HL-60 (cell line): ENCODE measurements at places on chromosomes 7 and 10.

DNA sequence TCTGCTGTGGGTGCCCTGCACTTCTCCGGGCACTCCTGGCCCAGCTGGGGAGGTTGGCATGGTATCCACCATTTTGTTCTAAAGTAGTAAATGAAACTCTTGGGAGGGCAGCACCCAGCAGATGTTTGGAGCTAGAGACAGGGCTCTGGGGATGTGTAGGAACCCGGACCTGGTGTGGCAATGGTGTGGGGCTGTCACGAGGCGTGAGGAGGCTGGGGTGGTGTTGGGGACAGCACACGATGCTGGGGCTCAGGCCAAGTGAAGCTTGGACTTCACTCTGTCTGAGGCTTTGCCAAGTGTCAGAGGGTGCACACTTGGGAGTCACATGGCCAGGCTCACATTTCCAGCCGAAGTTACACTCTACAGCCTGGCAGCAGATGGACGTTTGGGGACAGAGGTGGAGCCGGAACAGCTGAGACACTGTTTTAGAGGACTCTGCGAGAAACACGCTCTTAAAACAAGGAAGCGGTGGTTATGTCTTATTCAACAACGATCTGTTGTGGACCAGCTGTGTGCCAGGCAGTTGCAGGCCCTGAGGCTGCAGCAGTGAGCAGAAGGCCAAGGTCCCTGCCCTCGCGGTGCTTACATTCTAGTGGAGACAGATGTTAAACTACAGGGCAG lies 118.2 kb downstream of the CUX1 start:
- DNase-seq, result no peak

DNA sequence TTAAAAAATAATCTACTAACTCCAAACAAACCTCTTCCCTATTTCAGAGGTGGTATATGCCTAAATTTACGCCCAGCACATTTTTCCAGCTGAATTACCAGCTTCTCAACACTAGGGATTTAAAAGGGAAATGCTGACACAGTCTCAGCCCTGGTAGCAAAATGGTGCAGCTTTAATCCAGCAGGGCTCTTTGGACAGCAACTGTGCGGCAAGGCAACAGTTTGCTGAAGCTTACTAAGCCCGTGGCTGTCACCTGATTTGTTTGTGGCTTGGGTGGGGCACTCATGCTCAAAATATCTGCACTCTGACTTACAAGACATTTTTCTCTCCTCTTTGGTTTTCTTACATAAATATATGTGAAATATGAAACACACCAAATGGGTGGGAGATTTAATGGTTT lies 206.7 kb downstream of the POU6F2 start:
- DNase-seq, result no peak

DNA sequence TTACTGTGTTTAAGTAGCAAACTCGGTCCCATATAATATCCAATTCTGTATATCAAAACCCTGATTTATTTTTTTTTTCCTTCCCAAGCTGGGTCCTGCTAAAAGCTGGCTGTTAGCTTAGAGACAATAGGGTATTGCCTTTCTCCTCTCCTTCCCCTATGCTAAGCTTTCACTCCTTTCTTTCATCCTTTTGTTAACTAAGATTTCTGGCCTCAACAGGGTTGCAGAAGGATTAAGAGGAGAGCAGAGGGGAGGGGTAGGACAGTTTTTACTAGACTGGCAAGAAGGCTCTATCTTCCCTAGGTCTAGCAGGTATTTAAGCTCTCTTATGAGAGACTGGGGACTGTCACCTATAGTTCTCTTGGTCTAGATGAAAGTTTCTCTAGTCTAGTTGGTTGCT lies 229.2 kb downstream of the KCND2 start:
- DNase-seq, result no peak

DNA sequence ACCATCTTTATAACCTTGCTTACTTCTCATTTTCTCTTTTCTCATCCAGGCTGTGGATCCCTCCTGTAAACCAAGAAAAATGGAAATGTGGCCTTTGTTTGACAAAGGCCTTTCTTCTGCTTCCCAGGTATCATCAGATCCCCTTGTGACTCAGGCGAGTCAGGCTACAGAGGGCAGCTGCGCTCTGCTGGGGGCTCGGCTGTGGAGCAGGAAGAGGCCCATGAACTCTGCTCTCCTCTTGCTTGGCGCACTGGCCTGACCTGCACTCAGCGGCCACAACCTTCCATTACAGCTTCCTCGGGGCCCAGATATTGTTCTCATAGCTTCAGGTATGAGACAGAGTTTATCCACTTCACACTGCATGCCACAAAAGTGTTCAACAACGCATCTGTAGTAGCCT lies 457.6 kb upstream of the COBL start:
- DNase-seq, result no peak

DNA sequence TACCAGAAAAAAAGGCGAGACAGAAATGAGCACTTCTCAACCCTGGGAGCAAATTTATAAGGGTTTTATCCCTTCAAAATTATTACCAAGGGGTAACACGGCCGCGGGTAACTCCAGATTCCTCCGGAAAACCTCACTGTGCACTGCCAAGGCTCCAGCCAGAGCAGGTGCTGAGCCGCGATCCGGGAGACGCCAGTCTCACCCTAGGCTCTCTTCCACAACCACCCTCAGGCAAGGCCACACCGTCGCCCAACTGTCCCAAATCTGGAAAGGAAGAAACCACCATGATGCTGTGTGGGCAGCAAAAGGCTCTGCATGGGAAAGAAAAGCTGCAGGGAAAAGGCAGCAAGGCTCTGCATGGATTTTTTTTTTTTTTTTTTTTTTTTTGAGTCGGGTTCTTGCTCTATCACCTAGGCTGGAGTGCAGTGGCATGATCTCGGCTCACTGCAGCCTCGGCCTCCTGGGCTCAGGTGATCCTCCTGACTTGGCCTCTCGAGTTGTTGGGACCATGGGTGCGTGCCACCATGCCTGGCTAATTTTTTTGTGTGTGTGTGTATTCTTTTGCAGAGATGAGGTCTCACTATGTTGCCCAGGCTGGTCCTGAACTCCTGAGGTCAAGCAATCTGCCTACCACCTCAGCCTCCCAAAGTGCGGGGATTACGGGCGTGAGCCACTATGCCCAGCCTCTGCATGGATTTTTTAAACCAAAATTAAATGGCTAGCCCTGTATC lies 39.0 kb downstream of the MAD1L1 start:
- no peak for DNase-seq

- no peak for DNase-seq
These were observed 138.5 kb downstream of the PLXNA4 start for GRCh38 chr7:132437730-132438129.

GRCh38 chr7:38292442-38292841 lies 19.0 kb upstream of the TARP start:
- no peak for DNase-seq

- no peak for DNase-seq
These were observed 292.2 kb upstream of the ZWINT start for GRCh38 chr10:56653289-56653688.

GRCh38 chr7:15430911-15431310 lies 130.9 kb downstream of the AGMO start:
- DNase-seq, result no peak

GRCh38 chr10:13673156-13673555 lies 86.4 kb downstream of the PRPF18 start:
- DNase-seq, result no peak

DNA sequence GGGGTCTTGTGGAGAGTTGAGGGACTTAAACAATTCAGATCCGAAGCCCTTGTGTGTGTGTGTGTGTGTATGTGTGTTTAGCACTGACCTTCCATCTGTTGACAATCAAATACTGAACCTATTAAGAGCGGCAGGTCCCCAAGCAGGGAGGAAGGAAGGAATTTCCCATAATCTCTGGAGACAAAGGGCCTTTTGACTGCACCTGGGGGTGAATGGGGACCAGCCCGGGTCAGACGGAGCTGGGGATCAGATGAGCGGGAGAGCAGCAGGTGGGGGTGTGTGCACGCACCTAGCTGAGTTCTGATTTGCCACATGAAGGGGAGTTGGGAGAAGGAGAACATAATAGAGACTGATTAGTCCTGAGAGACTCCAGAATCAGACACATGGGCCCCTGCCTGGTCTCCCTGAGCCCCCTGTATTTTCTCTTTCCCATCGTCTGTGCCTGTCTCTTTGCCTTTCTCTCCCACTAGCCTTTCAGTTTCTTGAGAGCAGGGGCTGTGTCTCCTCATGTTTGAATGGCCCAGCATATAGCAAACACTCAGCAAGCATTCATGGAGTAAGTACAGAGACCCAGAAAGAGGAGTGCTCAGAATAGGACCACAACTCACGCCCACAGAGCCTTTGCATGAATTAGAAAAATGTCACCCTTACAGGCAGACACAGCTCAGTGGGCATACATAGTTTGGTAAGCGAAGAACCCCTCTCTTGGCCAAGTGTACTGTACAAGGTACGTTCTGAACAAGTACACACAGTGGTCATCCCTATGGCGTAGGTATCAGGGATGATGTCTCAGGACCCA lies 288.3 kb upstream of the HABP2 start:
- DNase-seq, result no peak

DNA sequence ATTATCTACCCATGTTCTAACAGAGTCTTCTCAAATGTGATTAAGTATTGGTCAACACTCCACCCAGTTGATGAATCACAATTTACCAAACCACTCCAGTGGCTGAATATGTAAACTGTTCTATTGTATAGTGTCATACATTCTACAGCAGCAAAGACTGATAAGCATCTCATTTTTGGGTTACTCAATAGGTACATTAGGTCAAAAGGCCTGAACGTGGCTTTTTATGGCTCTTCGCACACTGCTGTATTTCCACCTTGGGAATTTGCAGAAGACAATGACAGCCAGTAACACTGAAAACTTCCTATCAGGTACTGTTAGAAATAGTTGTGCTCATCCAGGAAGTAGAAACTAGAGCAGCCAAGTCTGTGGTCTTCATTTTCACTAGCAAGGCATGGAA lies 166.9 kb downstream of the GLI3 start:
- no peak for DNase-seq

- DNase-seq, result peak; percentile 90
These were observed at the start of gene MACC1 for GRCh38 chr7:20217193-20217948. Gene MACC1 (minus strand): TSS chr7:20217384. CDS start chr7:20161862, 55,522 bp downstream.

- DNase-seq, result no peak
These were observed 57.1 kb upstream of the CYP2C18 start for GRCh38 chr10:94626476-94626875.

- DNase-seq, result no peak
These were observed 18.1 kb downstream of the PRKG1 start for GRCh38 chr10:51092402-51092801.

DNA sequence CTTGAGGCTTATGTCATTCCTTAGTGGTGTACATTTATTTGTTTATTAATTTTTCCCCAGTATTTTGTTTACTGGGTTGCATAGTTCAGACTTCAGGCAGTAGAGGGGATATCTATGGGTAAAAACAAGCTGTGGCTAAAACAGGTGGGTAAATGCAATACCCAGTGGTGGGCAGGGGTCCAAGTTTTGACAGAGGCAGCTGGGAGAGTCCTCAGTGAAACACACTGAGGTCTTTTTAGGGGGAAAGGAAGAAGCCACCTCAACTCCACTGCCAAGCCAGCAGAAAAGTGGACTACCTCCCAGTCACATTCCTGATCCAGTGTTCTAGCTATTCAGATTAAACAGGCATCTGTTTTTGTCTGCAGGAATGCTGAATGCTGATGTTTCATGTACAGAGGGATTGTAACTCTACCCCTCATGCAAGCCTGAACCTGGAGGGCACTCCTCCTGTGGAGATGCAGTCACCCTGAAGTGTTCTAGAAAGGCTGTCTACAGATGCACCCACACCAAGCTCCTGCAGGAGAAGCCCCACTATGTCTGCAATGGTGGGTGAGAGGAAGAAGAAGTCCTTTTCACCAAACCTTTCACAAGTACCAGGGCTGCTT lies 757.8 kb downstream of the INHBA start:
- no peak for DNase-seq

DNA sequence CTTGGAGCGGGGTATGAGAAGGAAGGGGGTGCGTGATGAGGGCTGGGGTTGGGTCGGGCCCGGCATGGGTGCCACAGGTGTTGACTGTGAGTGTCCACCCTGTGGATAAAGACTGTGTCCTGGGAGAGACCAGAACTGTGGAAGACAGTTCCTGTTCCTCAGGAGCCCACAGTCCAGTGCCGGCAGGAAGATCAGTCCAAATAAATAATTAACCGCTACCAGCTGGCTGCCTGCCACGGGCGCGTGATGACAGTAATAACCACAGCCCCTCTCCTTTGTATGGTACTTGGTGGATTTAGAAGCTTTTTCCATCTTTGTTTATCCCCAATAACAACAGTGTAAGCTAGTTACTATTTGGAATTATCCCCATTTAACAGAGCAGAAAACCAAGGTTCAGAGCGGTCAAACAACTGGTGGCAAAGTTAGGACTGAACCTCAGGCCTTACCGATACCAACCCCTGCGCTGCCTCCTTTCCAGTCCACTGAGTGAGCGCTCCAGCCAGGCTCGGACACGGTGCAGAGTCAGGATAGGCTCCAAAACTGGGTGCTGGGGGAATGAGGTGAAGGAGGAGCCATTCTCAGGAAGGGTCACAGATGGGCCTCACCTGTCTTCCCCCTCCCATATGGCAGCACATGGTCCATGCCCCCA lies 5.1 kb downstream of the ZMIZ1 start:
- no peak for DNase-seq

- no peak for DNase-seq
These were observed 99.9 kb upstream of the CTBP2 start for GRCh38 chr10:125260260-125260659.

GRCh38 chr7:101832685-101833375 lies 15.4 kb downstream of the CUX1 start:
- no peak for DNase-seq

DNA sequence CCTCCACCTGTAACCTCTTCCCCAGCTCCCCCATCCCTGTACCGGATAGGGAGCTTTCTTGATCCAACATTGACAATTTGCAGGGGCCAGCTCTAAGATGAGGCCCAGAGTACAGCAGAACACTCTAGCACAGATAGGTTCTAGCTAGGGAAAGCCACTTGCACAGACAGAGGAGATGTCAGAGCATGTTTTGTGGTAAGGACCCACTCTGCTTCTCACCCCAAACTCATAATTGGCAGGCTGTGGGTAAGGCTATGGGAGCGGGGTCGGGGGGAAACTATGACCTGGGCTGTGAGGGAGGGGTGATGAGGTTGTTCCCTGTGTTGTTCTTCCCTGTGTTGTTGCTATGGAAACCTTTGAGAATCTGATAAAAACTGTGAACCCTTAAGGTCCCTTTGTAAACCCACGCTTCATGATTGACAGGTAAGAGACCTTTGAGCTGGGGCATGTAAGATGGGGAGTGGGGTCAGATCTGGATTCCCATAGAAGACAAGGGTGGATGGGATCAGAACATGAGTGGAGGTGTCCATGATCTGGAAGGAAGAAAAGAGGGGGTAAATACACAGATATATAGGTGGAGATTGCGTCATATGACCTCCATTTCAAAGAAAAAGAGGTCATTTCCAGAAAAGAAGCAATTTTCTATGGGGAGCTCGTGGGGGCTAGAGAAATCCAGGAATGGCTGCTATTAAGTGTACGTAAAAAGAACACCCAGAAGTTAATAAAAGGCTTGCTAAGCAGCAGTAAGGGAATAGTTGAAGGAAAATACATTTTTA lies 4.0 kb downstream of the CALD1 start:
- DNase-seq, result no peak

DNA sequence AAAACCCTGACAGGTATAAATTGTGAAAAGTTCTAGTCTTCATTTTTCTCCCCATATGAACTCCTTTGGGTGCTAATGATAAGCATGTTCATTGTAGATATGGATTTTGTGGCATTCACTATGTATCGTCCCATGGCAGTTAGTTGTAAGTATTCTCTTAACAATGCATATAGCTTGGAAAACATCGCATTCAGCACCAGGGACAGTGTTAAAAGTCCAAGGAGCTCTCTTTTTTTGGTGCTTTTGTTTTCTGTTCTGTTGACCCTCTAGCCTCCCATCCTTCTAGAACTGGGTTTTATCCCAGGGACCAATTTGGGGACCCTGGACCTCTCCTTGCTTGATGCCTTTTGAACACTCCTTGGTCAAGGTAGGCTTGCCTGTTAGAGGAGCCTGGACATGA lies 37.7 kb downstream of the INSYN2A start:
- no peak for DNase-seq
